EL (cell line): ENCODE measurements at places on chromosomes 16 and 17.

- no peak for DNase-seq
Measured at GRCh38 chr17:66604376-66604775, 230.5 kb upstream of the CACNG5 start.

DNA sequence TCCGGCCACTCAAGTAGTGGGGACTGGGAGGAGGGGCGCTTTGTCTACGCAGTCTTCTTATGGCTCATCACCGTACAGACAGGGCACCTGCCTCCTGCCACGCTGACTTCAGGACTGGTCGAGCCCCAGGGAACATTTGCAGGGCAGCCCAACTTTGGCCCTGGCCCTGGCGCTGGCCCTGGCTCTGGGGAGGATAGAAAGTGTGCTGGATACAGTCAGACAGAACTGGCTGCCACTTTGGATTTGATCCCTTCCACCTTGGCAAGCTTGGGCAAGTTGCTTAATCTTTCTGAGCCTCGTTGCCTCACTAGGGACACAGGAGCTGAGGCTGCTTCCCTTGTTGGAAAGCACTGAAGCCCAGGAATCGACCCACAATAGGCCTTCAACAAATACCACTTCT lies 13.6 kb downstream of the LGALS9 start:
- no peak for DNase-seq

GRCh38 chr17:70820276-70820675 lies 650.9 kb downstream of the KCNJ2 start:
- peak; percentile 83 for DNase-seq

DNA sequence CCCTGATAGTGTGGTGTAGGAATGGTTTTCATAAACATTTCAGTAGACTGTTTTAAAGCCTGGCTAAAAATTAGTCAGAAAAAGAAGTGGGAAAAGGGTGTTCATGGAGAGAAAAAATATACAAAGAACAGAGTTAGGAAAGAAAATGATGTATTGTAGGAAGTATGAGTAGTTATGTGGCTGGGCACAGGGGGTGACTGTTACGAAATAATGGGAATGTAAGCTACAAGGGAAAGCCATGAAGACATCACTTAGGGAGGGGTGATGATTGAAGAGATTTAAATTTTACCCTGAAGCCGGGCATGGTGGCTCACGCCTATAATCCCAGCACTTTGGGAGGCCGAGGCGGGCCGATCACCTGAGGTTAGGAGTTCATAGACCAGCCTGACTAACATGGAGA lies 55.3 kb downstream of the NUP88 start:
- peak; percentile 55 for DNase-seq

DNA sequence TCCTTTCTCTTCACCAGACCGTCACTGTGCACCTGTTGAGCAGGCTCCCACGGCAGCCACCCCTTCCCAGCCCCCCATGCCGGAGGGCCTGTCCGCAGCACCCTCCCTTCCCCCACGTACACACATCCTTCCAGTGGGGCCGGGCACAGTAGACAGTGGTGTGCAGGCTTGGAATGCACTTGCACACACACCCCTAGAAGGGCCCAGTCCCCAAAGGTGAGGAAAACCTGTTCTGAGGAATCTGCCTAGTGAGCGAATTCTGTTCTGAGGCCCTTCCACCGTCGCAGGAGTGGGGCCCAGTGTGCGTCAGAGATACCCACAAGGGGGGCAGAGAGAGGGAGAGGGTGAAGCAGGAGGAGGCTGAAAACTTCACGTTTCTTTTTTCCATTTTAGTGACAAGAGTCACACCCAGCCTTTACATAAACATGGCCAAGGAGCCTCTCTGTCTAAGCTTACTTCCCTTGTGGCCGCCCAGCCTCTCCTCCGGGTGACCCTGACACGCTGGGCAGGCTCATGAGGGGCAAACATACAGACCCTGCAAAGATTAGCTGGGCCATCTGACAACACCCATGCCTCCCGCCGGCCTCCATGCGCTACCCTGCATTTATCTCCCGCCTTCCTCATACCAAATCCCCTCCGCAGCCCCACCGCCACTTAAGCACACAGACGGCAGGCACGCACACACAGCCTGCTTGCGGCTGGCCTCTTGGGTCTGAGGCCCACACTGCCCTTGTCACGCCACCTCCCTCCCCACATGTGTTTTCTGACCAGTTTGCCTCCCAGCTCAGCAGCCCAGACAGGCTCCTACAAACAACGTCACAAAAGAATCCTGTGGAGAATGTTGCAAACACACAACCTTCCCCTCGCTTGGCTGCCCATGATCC lies 1.8 kb downstream of the ZBTB4 start:
- DNase-seq = peak; percentile 88

DNA sequence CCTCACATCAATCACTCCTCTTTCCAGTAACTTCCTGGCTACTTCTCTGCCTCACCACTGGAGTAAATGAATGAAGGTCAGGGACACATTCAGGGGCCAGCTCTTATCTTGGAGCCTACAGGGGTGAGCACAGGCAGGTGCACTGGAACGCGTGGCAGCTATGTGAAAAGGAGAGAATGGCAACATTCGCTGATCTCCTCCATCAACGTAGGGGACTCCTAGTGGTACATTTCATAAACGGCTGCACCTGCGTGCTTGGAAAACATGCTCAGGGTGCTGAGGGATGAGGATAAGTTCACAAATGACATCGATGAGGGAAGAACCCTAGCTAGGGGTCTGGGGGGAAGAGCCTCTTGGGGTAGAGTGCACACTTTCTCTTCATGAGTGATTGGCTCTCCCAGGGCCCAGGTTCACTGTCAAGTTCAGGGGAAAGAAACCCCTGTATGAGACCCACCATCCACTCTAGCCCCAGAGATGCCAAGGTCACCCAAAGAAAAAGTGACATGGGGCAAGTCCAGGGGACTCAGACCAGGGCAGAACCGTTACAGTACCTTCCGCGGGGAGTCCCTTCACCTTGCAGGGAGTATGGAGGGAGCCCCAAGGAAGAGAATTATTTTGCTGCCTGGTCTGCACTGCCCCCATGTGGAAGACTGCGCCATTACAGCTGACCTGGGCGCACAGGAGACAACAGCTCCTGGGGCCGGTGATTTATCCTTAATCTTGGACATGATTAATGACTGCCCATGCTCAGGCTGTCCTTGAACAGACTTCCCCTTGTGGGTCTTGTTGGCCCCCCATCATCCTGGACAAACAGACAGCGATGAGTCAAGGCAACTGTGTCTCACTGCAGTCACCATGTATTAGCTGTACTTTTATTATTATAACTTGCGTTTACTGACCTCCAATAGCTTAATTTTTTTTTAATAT lies 30.1 kb downstream of the VAC14 start:
- DNase-seq = peak; percentile 68

DNA sequence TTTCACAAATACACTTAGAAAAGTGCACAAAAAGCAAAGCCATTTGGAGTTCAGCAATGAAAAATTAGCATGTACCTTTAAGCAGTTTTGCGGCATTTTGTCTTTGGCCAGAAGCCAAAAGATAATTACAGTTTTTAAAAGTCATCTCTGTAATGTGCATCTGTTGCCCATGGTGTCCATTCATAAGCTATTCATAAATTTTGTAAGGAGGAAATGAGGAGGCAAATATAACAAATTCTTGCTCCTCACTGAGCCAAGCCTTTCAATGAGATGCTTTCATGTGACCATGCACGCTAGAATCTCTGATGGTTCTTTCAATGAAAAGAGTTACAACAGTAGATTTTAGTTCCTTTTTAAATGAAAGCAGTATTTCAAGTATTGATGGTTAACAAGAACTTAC lies 247.1 kb upstream of the MON1B start:
- DNase-seq = no peak

DNA sequence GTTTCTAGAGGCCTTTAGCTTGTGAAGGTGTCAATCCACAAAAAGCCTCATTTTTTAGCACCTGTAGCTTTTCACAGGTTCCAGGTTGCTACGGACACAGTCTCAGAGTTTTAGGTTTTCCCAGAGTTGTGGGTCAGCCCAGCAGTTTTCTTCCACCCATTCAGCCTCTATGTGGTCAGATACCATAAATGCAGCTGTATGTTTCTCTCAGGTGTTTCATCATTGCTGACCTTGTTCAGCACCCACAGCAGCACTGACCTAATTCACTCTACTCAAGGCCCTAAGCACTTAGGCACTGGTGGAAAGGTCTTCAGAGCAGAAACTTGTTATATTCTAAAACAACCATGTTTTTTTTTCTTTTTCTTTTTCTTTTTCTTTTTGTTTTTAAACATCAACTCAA lies 15.0 kb upstream of the SPACA3 start:
- DNase-seq = no peak

GRCh38 chr16:31271621-31272190 lies 11.9 kb downstream of the ITGAM start:
- DNase-seq = no peak

DNA sequence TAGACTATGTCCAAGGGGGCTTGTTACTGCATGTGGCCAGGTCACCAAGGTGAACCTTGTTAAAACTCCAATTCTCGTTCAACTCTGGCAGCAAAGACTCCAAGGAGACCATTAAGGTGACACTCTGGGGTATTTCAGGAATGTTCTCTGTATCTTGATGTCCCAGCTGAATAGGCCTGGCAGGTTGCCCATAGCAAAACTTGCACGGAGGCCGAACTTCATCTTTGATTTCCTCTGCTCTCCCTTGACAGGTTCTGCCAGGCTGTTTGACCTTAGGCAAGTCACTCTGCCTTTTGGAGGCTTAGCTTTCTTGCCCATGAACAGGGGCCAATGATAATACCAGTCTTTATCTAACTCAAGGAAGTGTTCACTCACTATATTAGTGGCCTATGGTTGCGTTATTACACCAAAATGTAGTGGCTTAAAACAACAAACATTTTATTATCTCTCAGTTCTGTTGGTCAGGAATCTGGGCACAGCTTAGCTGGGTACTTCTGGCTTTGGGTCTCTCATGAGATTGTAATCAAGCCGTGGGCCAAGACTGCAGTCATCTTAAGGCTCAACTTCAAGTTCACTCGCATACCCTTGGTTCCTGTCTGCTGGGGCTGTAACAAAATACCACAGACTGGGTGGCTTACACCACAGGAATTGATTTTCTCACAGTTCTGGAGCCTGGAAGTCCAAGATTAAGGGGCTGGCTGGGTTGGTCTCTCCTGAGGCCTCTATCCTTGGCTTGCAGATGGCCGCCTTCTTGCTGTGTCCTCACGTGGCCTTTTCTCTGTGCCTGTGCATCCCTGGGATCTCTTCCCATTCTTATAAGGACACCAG lies 168.5 kb downstream of the UTP18 start:
- no peak for DNase-seq

GRCh38 chr16:20799599-20799998 lies 6.7 kb downstream of the ERI2 start:
- DNase-seq = no peak

GRCh38 chr17:1727258-1727789 lies 2.8 kb downstream of the WDR81 start:
- DNase-seq = no peak

DNA sequence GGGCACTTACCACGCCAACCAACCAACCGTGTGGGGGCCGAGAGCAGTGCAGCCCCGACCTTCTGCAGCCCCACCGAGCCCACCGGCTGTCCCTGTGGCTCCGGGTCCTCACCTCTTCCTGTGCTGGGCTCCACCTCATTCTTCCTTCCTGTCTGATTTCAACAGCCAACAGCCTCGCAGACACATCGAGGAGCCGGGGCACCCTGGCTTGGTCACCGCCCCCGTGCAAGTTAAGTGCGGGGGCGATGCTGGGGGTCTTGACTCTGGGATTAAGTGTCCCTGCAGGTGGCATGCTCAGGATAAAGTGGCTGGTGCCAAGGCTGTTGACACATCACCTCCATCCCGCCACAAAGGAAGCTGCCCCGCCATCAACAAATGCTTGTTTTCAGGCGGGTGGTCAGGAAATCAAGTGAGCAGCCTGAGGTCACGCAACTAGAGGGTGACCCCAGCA lies at the start of gene NLRC3:
Gene NLRC3 (minus strand): TSS at position 102 of the 451 bp plus-strand sequence. CDS start 12,367 bp downstream, outside the sequence.
- DNase-seq = no peak

DNA sequence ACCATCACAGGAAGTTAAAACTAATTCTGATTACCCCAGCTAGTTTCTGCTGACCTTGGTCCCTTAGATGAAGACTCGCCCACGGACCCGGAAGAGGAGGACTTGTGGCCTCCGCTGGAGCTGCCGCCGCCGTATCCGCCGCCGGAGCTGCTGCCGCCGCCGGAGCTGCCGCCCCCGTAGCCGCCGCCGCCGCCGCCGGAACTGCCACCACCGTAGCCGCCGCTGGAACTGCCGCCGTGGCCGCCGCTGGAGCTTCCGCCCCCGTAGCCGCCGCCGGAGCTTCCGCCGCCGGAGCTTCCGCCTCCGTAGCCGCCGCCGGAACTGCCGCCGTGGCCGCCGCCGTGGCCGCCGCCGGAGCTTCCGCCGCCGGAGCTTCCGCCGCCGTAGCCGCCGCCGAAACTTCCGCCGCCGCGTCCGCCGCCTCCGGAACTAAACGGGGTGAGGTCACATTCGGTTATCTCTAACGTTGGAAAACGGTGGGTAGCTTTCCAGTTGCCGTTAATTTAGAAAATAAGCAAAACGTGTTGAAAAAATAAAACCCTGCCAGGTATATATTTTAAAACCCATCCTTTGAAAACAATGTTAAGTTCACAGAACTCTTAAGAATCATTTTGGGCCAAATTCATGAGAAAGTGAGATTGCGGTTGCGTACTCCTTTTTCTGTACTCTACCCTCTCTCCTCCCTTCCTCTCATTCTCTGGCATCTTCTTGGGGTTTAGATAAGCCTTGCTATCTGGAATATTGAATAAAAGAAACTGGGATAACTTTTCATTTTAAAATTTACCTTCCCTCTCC lies 3.5 kb downstream of the KRT10 start:
- peak; percentile 86 for DNase-seq

- DNase-seq = peak; percentile 89
Measured at GRCh38 chr17:77433385-77434135, 292.8 kb downstream of the SEC14L1 start.

DNA sequence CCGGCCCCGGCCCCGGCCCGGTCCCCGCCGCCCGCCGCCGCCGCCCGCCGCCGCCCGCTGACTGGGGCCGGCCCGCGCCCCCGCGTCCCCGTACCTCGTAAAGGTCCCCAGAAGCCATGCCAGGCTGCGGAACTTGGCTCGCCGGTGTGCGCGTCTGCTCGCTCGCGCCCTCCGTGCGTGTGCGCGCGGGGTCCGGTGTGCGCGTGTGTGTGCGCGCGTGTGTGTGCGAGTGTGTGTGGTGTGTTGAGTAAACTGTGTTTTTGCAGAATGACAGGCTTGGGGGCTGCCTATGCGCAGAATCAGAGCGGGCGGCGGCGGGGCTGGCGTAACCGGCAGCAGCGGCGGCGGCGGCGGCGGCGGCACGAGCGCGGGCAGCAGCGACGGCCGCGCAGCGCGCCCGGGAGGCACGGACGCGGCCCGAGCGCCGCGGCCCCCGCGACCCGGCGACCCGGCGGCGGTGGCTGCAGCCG lies 307 bp downstream of the CDYL2 start:
- DNase-seq = peak; percentile 35

- DNase-seq = no peak
Measured at GRCh38 chr16:82845116-82845515, 218.3 kb downstream of the CDH13 start.

GRCh38 chr17:49997301-49997650 lies 2.3 kb upstream of the DLX3 start:
- DNase-seq = no peak

- DNase-seq = no peak
Measured at GRCh38 chr17:74126179-74126900, 77.1 kb upstream of the RPL38 start.

GRCh38 chr16:85126705-85127378 lies 14.6 kb upstream of the CIBAR2 start:
- DNase-seq = peak; percentile 76

GRCh38 chr17:33438139-33438538 lies 145.0 kb upstream of the ASIC2 start:
- no peak for DNase-seq

GRCh38 chr17:21677126-21677910 lies 15.0 kb upstream of the KCNJ18 start:
- DNase-seq = no peak

GRCh38 chr17:55632236-55632635 lies 90.4 kb downstream of the TMEM100 start:
- no peak for DNase-seq

- DNase-seq = no peak
Measured at GRCh38 chr17:39170109-39170508, 4.1 kb upstream of the ARL5C start.
